ENCODE measurements at places on chromosomes 5 and 9.

DNA sequence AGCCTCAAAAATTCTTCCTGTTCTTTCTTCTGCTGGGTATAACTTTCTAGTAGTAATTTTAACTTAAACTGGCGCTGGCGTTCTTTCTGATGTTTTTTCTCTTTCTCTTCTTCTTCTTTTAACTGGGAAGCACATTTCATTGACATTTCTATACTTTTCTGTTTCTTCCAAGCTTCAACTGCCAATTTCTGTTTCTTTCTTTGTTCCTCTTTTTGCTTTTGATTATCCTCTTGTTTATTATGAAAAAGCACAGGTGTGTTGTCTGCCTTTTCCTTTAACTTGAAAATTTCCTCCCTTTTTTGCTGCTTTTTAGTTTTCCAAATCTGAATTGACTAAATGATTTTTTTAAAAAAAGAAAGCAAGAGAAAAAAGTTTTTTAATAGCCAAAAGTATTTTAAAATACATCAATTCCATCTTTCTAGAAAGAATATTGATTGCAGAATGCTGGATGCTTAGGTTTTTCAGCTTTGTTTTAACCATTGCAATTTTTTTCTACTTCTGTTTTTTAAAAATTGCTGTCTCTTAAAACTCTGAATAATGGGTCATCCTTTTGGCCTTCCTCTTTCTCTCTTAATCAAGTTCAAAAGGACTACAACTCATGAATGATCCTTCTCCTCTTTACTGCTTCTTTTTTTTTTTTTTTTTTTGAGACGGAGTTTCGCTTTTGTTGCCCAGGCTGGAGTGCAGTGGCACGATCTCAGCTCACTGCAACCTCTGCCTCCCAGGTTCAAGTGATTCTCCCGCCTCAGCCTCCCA is 8.8 kb upstream of the PGGT1B start:
- H3K4me3 ChIP-seq, result no peak overlapping the region
- no peaks in the 10 kb centered on the region for H3K4me1 ChIP-seq
- H3K27ac ChIP-seq, result no peak overlapping the region
- no peaks in the 10 kb centered on the region for H3K27me3 ChIP-seq

GRCh38 chr5:137731176-137731575 is 4.7 kb downstream of the KLHL3 start:
- H3K36me3 ChIP-seq, result no peaks in the 10 kb centered on the region
- peaks cover 18% of the 10 kb centered on the region for H3K4me1 ChIP-seq
- no peak for DNase-seq

DNA sequence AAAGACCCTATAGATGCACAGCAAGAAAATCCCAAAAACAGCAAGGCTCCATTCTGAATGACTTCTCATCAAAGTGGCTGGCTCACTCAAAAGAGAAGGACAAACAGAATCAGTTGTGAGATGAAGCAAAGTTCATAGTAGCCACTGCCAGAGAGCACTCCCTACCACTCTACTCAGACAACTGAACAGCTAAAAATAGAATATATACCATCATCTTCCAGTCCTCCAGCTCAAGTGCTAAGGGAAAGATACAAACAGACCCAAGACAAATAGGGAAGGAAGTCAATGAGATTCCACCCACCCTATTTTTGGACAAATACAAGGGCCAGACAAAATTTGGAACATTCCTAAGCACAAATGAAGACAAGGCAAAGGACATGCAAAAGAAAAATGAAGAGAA is 20.6 kb downstream of the GNAQ start:
- peaks cover 5% of the 10 kb centered on the region for H3K36me3 ChIP-seq
- DNase-seq, result no peak
- no peaks in the 10 kb centered on the region for H3K27me3 ChIP-seq
- H3K27ac ChIP-seq, result peak overlapping the region; percentile 77
- peaks cover 69% of the 10 kb centered on the region for H3K4me1 ChIP-seq

GRCh38 chr5:123452401-123452800 is 29.2 kb upstream of the CEP120 start:
- H3K27ac ChIP-seq, result no peak overlapping the region
- H3K36me3 ChIP-seq, result no peaks in the 10 kb centered on the region
- H3K4me1 ChIP-seq, result peaks cover 27% of the 10 kb centered on the region
- no peak for DNase-seq
- no peak overlapping the region for H3K4me3 ChIP-seq

DNA sequence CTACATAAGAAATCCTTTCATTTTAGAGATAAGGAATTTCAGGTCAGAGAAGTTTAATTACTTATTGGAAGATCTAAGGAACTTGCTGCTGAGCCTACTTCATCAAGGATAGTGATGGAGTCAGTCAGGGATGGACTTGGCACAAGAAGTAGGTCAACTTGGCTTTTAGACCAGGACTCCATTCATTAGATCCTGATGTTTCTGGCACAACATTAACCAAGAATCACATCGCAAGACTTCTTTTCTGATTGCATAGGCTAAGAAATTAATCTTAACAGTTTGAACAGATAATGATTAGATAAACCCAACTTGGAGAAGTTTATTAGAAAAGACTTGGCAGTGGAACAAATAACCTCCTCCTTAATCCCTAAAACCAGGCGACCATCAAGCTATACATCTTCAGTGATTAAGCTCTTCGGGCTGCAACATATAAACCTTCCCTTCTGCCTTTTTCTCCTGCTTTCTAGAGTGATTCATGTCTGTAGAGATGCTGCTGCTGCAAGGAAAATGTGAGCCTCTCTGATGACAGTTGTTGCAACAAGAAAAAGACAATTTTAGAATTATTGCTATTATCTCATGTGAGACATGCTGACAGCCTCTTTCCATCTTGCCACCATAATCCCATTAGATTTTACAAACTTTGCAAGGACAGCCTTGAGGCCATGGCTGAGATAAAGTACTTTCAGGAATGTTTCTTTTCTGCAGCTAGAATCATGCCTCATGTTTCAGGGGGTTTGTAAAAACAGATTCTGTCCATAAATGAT is 207.9 kb upstream of the SLC27A6 start:
- H3K36me3 ChIP-seq, result no peaks in the 10 kb centered on the region
- no peaks in the 10 kb centered on the region for H3K27me3 ChIP-seq
- H3K27ac ChIP-seq, result no peak overlapping the region
- no peak for DNase-seq
- no peak overlapping the region for H3K4me3 ChIP-seq

- DNase-seq, result no peak
- peak overlapping the region; percentile 94 for H3K27ac ChIP-seq
- H3K4me3 ChIP-seq, result peak overlapping the region; percentile 85
- H3K27me3 ChIP-seq, result no peaks in the 10 kb centered on the region
Observed at GRCh38 chr9:135906291-135907005, 898 bp downstream of the CAMSAP1 start.

DNA sequence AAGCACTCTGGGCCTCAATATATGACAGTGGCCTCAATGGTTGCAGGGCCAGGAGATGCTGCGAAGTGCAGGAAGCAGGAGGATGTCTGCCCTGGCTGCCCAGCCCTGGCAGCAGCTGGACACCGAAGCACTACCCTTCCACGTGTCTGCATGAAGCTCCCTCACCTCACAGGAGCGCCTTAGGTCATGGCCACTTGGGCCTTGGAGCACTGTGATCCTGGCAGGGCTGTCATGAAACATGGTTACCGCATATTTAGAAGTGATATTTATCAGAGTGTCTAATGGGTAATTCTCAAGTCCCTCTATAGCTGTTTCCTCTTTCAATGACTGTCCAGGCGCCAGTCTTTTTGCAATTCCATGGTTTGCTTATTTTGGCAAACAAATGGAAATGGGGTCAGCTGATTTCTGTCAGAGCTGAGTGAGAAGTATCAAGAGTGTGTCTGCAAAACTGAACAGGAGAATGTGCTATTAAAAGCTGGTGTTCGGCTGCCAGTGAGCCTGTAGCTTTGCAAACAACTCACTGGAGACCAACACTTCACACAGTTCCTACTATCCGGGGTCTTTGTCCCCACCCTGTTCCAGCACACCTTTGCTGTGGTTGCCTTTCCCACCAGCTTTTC is 285.9 kb downstream of the KIF4B start:
- H3K4me1 ChIP-seq, result no peaks in the 10 kb centered on the region
- DNase-seq, result no peak
- H3K27me3 ChIP-seq, result no peaks in the 10 kb centered on the region

GRCh38 chr5:172199446-172199845 is 5.5 kb downstream of the EFCAB9 start:
- DNase-seq, result no peak
- H3K36me3 ChIP-seq, result no peaks in the 10 kb centered on the region
- peaks cover 14% of the 10 kb centered on the region for H3K27me3 ChIP-seq
- no peaks in the 10 kb centered on the region for H3K4me1 ChIP-seq

DNA sequence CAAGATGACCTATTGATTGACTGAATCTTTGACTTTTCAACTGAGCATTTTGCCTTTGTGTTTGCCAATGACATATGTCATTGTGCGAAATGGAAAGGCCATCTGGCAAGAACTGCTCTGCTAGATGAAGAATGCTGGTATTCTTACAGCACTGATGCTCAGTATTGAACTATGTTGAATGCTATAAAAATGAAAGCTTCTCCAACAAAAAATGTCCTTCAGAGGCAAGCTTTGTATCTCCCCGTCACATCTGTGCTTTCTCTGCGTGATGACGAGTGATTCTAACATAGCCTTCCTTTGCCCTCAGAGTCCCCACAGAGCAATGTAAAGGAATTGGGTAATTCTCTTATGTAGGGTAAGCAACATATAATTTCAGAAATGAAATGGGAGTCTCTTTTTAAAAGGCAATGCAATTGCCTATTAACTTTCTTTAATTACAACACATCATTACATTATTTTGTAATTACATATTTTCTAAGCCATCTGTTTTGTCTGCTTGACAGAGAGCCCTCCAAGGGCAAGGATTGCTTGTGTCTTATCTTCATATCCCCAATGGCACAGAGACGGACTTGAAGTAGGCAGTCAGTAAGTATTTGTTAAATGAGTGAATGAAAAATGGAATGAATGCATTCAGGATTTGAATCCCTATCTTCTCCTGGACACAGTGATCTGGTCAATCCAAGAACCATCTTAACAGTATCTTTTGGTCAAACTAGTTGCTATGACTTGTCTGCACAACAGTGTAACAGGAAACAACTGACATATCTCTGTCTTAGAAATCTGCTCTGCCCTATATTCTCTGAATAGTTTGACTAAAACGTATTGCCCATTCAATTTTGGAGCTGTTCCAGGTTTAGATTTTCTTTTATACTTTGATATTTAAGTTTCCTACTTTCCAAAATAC is 46.1 kb downstream of the ENC1 start:
- no peak overlapping the region for H3K27ac ChIP-seq
- no peaks in the 10 kb centered on the region for H3K36me3 ChIP-seq
- no peak overlapping the region for H3K4me3 ChIP-seq
- DNase-seq, result no peak

All from activated T-cell treated with anti-CD3 and anti-CD28 coated beads, Interleukin-2, amount 50 U/mL, for 24 hours (primary cell).